ENCODE measurements at places on chromosomes 2 and 18.

GRCh38 chr2:120477831-120478481, 132.0 kb downstream of the INHBB start:
- no peak for DNase-seq

DNA sequence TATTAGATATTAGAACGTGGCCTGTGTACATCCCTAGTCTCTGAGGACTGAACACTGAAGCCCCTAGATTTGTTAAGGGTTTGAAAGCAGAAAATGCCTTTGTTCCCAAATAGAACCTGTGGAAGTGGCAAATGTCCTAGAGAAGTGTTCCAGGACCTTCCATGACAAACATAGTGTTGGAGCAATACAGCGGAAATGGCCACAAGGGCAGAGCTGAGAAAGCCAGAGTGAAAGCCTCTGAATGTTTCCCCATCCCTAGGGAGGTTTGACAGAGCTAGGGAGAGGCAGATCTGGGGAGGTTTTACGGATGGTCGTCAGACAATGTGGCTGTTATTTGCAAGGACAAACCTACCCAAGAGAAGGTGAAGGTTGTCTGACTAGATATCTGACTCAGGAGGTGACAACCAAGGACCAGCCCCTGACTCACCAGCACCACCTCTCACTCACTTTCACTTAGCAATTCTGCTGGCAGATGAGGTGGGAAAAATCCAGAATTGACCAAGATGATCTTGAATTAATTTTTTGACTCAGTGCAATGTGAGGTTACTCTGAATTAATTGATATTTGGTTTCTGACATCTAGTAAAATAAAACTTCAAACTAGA, 24.1 kb downstream of the RBM43 start:
- no peak for DNase-seq

DNA sequence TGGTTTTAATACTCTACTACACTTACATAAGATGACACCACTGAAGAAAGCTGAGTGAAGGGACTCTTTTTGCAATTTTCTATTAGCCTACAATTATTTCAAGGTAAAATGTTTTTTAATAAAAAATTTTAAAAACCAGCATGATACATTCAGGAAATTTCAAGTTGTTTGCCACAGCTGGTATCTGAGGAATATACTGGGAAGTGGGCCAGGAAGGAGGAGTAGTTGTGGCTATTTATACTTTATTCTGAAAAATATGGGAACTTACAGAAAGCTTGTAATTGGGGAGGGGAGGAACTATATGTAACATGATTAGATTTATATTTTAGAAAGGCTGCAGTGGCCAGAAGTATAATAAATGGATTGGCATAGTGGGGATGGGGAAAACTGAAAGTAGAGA, 40.8 kb downstream of the WDR35 start:
- no peak for DNase-seq

DNA sequence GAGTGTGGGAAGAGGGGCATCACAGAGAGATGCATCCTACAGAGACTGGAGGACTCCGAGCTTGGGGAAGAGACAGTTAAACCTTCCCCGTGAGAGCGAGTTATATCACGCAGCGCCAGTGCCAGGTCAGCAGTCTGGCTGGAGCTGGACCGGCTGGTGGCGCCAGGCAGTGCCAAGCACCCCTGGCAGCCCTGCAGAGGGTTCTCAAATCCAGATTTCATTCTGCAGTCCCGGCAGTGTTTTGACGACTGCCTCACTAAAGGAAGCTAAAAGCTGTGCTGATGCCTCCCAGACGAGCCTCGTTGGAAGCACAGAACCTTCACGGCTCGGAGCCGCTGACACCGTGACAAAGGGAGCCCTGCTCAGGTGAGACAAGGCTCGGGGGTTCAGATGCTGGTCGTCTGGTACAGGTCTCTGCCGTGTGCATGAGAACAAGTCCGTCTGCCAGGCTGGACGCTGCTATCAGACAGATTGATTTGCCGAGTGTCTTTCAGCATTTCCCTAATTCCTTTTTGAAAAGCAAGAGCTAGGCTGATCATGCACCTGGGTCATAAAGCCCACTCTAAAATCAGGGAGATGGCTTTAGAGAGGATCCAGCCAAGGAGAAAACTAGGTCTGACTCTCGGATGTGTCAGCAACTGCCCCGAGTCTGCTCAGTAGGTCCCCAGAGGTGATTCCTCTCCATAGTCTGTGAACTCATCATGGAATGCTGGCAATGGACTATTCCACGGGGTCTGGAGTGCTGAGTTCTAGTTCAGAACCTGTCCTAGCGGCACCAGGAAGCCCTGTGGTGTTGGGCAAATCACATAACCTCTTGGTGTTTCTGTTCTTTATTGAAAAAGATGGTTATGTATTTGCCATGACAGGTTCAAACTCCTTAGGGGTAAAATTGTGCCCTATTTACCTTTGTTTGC, 240.6 kb downstream of the SOX11 start:
- no peak for DNase-seq

- DNase-seq = no peak
These were observed 4.9 kb downstream of the ALPK2 start for GRCh38 chr18:58624011-58624410.

- DNase-seq = peak; percentile 14
These were observed 91.8 kb downstream of the METTL8 start for GRCh38 chr2:171342067-171342413.

GRCh38 chr2:55351672-55352071, 68.0 kb downstream of the CCDC88A start:
- no peak for DNase-seq

DNA sequence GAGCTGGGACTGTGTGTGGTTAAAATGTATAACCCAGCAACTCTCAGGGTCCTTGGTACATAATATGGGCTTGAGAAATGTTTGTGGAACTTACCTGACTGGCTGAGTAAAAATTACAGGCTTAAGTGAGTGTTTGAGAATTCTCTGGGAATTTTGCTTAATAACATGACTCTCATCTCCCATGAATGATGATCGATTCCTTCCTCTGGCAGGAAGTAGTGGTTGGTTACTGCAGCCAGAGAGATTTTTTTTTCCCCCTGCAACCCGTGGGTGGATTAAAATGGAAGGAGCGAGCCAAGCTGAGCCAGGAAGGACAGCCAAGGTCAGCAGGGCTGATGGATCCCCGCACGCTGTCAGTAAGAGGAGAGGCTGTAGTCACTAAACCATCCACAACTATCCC, 40.6 kb upstream of the RFX8 start:
- DNase-seq = no peak

GRCh38 chr18:48098007-48098406, 167.5 kb upstream of the SMAD2 start:
- DNase-seq = no peak

DNA sequence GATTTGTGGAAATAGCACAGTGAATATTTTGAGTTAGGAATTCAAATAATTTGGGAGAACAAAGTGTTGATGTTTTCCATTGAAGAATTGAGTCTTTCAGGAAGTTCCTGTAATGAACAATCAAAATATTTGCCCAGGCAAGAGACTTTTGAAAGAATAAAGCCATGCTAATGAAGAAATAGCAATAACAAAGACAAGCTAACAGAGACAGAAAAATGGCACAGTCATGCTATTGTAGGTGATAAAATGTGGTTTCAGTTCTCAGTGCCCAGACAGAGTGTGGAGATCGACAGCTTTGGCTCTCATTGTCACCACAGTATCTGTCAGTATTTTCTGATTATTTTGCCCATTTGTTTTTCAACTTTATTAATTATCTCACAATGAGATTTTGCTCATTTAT, 490.8 kb upstream of the PIK3C3 start:
- DNase-seq = no peak

- DNase-seq = no peak
These were observed 60.4 kb downstream of the PID1 start for GRCh38 chr2:229210641-229211040.

DNA sequence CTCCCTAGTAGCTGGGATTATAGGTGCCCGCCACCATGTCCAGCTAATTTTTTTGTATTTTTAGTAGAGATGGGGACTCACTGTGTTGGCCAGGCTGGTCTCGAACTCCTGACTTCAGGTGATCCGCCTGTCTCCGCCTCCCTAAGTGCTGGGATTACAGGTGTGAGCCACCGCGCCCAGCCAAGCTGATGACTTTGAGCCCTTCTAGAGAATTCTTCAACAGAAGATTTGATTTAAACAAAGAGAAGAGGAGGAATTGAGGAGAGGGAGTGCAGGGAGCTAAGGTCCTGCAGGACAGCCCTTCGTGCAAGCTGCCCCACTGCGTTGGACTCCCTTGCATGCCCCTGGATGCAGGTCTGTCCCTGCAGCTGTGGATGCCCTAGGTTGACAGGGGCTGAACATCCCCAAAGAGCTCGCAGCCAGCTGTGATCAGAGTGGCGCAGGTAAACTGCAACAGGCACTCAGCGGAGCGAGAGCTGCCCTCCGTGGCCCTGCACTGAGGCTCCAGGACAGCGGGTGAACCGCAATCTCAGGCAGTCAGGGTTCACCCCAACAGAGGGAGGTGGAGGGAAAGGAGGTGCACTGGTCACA, 13.7 kb downstream of the ADRA2B start:
- DNase-seq = no peak

- no peak for DNase-seq
These were observed 2.8 kb downstream of the GCFC2 start for GRCh38 chr2:75707901-75708300.

DNA sequence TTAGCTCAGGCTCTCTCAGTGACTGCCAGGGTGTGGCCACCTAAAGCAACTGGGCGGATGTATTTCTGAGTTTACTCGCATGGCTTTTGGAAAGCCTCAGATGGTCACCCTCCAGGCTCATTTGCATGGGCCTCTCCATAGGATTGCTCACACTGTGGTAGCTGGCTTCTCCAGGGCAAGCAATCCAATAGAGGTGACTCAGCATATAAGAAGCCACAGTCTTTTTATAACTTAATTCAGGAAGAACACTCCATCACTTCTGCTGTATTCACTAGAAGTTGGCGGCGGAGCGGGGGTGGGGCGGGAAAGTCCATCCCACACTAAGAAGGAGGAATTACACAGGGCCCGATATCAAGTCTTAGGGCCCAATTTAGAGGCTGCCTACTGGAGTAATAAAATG, 3.6 kb upstream of the DOK6 start:
- no peak for DNase-seq

GRCh38 chr2:236525411-236525997, 44.1 kb upstream of the ACKR3 start:
- DNase-seq = no peak

GRCh38 chr18:70046796-70047195, 99.1 kb upstream of the CD226 start:
- no peak for DNase-seq

- DNase-seq = no peak
These were observed 10.9 kb downstream of the TMBIM1 start for GRCh38 chr2:218281449-218281848.

Measured in CMK (cell line).